CD4-positive, alpha-beta memory T cell (primary cell): ENCODE measurements at places on chromosomes 5 and 9.

- no peak for DNase-seq
These were observed 92.7 kb downstream of the HRH2 start for GRCh38 chr5:175750511-175750931.

GRCh38 chr5:43042626-43043399 lies 2.7 kb upstream of the ANXA2R start:
- peak; percentile 70 for DNase-seq

- DNase-seq = no peak
These were observed 131.5 kb downstream of the ADAMTS19 start for GRCh38 chr5:129591508-129592160.

- DNase-seq = no peak
These were observed 93.4 kb downstream of the ANKH start for GRCh38 chr5:14777932-14778791.

DNA sequence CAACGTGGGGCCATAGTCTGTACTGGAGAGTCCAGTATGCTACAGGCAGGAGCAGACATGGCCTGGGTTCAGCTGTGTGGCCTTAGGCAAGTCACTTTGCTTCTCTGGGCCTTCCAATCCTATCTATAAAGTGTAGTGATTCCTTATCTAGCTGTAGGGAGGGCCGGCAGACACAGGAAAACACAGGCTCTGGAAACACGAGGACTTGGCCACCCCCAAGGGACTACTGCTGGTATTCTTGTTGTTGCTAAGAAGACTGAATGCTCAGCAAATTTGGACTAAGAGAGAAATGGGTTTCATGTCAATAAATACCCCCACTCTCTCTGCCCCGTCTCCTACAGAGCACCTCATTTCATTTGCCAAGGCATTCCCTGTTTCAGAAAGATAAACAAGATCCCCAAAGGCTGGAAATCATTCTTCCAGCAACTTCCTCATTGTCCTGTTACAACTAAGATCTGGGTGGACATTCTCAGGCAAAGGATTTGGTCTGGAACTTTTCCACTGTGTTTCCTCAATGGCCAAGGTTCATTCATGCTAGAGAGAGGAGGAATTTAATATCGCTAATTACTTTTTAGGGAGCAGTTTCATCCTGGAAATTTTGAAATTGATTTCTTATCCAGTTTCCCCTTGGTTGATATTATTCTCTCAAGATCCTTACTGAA lies 105.8 kb downstream of the GABBR2 start:
- no peak for DNase-seq

GRCh38 chr5:36751886-36752285 lies 124.7 kb upstream of the NIPBL start:
- no peak for DNase-seq

DNA sequence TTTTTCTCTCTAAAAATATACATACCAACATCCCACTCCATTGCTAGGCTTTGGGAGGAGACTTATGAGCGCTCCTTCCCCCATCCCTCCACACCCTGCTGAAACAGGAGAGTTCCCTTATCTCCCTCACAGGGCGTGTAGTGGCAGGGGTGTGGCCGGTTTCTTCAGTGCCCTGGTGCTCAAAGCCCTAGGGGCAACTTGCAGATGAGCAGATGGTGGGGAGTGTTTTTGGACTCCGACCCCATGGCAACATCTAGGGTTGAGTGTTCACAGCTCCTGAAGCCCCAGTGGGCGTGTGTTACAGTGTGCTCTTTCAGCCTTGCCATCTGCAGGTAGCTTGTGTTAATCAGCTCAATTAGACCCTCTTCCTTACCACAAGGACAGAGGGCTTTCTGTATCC lies 409.5 kb downstream of the MAT2B start:
- DNase-seq = no peak

DNA sequence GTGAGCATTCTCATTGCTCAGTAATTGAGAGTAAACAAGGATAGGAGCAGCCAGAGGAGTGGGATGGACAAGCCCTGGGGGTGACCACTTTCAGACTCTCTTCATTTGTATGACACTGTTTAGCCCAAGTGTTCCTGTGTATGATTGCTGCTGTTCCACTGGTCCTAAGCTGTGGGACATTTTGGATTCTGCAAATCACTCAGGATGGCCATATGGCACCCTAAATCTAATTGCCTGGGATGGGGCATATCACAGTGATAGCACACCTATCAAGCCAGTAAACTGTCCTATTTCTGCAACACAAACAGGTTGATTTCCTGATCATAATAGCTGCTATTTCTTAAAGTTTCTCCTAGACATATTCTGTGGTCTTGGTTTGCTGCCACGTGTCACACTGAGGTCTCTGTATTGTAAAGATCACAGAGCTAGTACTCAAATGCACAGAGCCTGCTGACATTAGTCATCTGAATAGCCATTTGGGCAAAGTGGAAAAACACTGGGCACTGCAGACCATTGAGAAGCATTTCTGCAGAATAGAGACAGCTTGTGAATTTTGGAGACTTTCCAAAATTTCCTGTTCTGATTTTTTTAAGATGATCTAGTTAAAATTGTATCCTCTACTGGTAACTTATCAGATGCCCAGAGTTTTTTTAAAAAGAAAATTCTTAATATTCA lies 320.2 kb downstream of the RFX3 start:
- DNase-seq = no peak

GRCh38 chr5:17089690-17090089 lies 127.7 kb upstream of the BASP1 start:
- no peak for DNase-seq

- DNase-seq = no peak
These were observed 938.1 kb downstream of the EFNA5 start for GRCh38 chr5:106732624-106733023.

- no peak for DNase-seq
These were observed 595.9 kb downstream of the DNAH5 start for GRCh38 chr5:13348568-13348967.
